ENCODE measurements at places on chromosomes 16 and 17.

DNA sequence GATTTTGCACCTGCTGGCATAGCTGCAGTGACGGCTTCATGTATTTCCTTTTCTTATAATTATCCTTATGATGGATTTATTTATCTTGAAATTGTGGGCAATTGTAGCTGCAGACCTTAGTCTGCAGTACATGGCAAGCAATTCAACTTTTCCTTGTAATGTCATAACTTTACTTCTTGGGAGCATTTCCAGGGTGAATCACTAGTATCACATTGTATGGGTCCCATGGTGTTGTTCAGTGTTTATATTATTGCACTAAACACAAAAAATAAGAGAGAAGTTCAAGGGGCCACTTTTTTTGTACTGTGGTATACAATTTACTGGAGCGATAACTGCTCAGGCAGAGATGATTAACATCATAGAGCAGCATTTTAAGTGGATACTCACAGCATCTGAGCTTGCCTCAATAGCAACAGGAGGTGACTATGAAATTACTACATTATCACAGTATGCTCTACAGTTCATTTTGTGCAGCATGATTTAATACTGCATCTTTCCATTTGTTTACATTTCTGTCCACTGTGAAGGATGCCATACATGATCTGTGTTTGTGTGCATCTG lies 169.5 kb downstream of the STX8 start:
- no peak for DNase-seq

DNA sequence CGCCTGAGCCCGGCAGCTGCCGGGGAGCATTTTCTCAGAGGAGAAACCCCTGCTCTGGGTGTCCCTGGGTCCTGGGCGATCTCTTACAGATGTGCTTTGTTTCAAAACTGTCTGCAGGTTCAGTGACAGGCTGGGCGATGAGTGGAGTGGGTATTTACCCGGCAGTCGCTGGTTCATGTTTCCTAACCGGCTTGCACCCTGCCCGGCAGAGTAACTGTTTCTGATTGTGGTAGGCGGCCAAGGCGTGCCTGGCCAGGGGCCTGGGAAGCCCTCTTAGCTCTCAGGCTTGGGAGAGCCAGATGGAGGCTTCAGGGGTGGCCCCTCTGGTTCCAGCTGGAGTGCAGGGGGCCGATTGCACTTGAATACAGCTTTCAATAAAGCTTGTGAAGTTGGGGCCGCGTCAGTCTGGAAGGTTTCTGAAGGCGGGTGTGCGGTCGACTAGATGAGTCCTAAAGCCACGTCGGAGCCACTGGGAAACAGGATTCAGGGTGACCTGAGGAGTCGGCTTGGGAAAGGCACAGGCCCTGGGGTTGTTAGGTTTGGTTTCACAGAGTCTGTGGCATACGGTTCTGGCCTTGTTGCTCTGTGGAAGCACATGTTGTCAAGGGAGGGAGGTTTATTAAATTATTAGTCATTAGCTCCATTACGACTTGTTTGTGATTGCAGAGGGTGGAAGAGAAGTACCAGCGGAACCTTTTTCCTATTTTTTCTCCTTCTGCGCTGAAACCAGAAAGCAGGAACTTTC lies 1.4 kb downstream of the BAIAP2 start:
- peak; percentile 77 for DNase-seq

GRCh38 chr17:82012261-82012639 lies 10.4 kb downstream of the CENPX start:
- DNase-seq: no peak

- DNase-seq: no peak
Measured at GRCh38 chr16:53968454-53968853, 264.5 kb downstream of the FTO start.

DNA sequence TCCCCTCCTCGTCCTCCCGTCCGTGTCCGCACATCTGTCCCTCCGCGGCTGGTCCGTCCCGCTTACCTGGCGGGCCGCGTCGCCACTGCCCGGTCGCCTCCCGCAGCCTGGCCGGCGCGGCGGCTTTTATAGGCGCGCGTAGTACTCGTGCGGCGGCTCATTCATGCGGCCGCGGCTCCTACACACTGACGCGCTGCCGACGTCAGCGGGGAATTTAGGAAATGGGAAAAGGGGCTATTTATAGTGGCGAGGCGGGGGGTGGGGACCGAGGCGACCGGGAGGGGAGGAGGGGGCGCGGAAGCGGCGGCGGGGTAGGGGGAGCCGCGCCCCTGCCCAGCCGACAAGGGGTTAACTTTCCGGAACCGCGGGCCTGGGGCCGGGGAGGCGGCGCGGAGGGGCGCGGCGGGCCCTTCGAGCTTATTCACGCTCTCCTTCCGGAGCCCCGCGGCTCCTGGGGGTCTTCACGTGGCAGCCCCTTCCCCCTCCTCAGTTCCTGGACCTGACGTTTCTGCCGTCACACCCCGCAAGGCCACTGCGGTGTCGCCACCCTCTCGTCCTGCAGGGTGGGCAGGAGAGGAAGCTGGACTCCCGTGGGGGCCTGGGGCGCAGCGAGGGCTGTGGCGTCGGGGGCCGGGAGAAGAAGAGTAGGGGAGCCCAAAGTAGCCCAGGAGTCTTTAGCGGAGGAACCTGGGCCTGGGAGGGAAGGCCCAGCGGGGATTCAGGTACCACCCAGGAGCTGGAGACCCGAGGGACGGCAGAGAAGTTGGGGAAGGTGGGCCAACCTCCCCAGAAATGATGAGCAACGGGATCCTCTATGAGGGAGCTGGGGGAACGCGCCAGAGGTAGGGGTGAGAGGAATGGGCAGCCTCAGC lies 3.6 kb upstream of the HIC1 start:
- DNase-seq: peak; percentile 85

GRCh38 chr17:57138956-57139576 lies 54.0 kb downstream of the AKAP1 start:
- no peak for DNase-seq

DNA sequence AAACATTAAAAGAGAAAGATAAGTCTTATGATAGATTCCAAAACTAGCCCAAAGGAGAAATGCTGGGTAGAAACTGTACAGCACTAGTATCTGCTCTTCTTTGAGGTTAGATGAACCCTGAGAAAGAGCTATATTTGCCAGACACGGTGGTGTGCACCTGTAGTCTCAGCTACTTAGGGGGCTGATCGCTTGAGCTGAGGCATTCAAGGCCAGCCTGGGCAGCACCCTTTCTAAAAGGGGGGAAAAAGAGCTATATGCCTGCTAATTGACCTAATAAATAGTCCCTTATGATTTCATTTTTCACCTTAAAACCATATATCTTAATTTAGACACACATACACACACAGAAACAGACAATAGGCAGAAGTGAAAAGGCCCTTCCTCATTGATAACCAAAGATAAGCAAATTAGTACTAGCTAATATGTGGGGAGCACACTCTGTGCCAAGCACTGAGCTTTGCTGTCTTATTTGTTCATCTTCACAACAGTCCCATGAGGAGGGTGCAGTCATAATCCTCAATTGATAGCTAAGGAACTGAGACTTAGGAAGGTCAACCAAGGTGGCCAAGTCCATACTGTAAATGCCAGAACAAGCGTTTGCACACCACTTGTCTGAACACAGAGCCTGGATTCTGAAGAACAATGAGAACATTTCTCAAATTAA lies 56.6 kb upstream of the NLK start:
- DNase-seq: no peak

DNA sequence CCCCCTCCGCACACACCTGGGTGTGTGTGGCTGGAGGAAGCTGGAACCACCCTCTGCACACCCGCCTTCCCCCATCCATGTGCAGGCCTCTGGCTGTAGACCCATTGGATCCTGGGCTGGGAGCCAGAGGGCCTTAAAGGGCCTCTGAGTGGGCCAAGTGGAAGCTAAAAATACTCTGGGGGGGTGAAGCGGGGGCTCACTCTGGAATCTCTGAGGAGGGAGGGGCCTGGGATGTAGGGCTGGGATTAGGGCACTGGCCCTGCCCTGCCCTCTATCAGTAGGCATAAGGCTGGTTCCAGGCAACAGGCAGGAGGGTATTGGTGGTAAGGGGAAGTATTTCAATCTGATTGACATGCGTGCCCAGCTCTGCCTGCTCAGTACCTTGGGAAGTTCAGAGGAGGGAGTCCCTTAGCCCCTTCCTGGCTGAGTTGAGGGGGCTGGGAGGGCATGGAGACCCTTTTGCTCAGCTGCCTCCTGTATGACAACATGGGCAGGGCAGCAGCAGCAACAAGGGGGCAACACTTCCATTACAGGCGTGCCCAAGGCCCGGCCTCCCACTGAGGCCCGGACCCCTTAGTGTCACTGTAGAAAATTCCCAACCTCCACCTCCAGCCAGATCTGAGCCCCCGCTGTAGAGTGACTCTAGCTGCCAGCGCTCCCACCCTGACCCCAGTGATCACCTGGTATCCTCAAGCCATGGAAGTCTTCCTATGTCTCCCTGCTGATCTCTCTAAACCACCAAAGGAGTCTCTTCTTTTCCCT lies 5.2 kb downstream of the ITGA3 start:
- DNase-seq: peak; percentile 71

DNA sequence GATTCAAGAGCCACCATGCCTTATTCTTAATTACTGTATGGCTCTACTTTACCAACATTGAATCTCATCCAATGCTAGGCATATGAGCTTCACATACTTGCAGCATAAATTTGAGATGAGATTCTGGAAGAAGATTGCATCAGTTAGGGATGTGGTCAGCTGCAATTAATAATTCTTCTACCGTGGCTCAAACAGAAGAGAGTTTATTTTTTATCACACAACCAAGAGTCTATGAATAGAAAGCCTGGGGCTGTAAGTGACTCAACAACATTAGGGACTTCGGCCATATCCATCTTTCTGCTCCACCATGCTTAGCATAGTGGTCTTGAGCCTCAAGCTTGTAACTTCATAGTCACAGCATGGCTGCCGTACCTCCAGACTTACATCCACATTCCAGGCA lies 179.4 kb upstream of the IRX6 start:
- no peak for DNase-seq

GRCh38 chr17:68512960-68513474 lies 787 bp downstream of the PRKAR1A start:
- DNase-seq: no peak

DNA sequence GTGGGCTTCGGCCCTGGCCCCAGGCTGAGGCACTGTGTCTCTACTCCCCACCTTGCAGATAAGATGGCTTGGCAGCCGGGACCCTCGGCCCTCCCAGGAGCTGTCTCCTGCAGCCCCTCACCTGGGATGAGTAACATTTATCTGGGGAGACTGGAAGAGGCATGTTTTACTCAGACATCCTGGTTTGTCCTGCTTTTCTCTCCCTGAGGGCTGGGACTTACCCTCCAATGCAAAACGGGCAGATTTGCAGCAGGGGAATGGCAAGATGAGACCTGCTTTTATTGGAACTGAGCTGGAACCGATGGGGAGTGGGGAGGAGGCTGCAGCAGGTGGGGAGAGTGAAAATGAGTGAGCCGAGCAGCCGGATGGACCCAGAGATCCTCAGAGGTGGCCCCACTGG lies 27.3 kb upstream of the UBE2G1 start:
- no peak for DNase-seq

All from spleen (tissue), 13 donors.